Activated gamma-delta T cell (primary cell): ENCODE measurements at places on chromosomes 4 and X.

DNA sequence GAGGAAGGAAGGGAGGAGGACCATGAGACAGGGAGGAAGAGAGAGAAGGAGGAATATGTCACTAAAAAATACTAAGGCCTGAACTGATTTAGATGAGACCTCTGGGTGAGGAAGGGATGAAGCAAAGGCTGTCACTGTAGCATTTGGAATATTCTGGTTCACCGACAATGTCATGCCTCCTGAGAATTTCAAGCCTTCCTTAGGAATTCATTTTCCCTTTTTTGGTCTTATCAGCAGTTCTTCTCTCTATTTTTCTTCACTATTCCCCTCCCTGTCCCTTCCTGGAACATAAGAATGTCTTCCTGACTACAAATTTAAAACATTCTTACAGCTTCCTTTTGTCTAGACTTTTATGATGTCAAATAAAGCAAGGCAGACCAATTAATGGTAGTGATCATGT is 527.8 kb downstream of the INPP4B start:
- no peak for DNase-seq

DNA sequence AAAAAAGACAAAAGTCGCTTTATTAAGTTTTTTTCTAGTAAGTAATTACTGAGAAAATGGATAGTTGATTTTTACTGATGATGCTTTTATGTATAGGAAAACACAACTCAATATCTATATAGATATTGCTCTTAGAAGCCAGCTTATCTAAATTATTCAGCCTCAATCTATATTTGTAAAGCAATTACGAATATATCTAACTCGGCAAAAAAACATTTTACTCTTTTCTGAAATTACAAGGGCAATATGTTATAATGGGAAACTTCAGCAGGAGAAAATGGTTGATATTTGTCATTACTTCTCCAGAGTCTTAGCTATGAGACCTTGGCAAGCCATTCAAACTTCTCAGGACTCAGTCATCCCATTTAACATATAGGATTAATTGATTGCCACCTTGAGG is 228.5 kb downstream of the SLC7A11 start:
- no peak for DNase-seq

GRCh38 chr4:1792832-1793495 is at the start of gene FGFR3:
TSS of gene FGFR3 (plus strand) at chr4:1793293. CDS start at chr4:1793935, 642 bp downstream.
- no peak for DNase-seq

DNA sequence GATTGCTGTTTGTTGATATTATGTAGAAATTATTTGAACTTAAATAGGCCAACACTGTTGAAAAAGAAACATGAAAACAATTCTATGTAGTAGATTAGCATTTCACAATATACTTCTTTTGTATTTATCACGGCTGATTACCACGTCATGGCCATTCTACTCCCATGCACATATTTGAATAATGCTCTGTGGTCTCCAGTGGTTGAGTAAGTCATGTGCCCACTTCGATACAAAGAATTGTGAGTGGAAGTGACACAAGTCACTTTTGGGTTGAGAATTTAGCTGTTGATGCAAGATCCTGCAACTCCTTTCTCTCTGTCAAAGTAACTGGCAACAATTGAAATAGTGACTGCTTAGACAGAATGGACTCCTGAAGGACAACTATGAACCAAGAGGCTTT is 6.7 kb upstream of the FSTL5 start:
- no peak for DNase-seq

DNA sequence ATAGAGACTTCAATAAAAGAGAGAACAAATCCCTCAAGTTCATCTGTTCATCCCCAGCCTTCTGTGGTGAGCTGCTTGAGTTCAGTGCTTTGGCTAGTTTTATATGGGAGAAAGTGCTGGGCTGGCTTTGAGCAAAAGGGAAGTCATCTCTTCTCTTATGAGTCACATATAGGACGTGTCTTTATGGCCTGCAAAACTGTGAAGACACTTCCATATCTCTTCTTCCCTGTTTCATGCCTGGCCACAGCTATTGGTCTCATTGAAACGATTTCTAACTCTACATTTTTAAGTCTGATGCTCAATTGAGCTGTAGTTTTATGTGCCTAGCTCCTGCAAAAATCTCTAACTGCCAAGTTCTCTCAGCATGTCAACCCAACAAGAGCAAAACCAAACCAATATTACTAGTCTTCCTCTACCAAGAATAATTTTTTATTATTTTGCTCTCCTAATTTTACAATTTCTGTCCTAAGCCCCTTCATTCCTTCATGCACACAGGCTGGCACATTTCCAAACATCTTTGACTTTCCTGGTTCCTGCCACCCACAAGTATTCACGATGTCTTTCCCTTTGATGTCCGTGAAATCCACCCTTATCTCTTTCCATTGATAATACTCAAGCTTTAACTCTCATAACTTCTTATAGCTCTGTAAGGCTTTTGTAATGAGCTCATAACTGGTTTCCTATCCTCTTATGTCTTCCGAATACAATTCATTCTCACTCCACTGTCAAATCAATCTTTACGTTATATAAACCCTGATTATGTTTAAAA is 165.3 kb downstream of the BTC start:
- no peak for DNase-seq

DNA sequence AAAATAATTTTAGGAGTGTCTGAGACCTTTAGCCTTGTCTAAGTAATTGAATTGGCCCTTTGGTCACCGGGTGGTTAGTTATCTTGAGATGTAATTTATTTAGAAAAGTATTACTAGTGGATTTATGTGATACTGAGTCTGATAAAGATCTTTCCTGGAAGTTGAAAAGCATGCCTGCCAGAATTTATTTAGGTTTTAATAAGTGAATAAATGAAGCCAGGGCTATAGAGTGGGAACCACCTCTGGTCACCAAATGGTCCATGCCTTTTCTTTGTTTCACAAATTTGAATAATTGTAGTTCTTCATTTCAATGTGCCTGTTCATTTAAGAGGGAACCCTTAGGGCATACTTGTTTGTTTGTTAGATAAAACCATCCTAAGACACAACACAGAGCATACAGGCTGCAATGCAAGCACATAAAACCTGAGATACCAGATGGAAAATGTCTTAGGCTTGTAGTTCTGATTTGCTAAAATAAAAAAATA is 627.8 kb downstream of the ADGRL3 start:
- DNase-seq = no peak

DNA sequence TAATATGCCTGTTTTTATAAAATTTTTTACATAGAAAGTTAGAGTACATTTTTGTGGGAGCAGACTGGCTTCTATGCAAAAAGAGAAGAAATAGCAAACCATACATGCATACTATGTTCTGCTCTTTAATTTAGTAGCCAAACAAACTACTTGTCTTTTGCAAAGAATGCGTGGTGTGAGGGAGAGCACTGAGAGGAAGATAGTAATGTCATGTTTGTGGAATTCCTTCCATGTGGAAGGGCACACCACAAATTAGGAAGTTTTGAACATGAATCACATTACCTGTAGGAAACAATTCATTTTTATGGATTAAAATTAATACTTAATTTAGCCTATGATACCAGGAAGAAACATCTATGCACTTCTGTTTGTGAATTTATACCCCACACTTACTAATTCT is 1529.1 kb upstream of the ADGRL3 start:
- no peak for DNase-seq

DNA sequence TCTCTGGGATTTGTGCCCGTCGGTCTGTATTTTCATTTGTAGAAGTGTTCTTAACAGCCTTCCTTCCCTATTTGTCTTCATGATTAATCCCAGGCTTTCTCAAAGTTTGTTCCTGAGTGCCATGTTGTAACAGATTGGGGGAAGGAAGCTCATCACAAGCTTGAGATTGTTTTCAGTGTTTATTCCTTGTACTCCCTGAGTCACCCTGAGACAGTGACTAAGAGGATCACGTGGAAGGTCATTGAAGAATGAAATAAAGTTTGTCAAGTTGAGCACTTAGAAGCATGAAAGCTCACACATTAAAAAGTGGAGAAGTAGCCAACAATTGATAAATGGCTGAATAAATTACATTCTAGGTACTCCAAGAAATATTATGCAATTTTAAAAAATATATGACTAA is 153.5 kb upstream of the FAM241A start:
- DNase-seq = no peak

GRCh38 chr4:7326693-7327340 is 107.9 kb downstream of the PSAPL1 start:
- no peak for DNase-seq

- no peak for DNase-seq
Observed at GRCh38 chrX:107542500-107542899, 85.8 kb upstream of the PRPS1 start.

- DNase-seq = no peak
Observed at GRCh38 chr4:53889326-53890055, 174.9 kb downstream of the CHIC2 start.

DNA sequence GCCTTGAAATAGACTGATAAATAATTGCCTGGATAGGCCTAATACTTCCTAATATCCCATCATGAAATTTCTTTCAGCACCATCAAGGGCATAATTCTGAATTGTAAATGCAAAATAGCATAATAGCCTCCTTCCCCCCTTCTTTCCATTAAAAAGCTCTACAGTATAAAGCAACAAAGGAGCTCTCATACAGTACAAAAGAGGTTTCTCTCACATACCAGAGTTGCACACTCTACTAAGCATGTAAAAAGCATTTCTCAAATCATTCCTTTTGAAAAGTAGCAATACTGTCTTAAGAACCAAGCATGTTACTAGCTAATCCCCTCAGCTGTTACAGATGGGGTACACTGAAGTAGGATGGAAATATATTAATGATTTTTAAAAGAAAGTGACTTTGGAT is 509.0 kb downstream of the KLHL13 start:
- DNase-seq = no peak

DNA sequence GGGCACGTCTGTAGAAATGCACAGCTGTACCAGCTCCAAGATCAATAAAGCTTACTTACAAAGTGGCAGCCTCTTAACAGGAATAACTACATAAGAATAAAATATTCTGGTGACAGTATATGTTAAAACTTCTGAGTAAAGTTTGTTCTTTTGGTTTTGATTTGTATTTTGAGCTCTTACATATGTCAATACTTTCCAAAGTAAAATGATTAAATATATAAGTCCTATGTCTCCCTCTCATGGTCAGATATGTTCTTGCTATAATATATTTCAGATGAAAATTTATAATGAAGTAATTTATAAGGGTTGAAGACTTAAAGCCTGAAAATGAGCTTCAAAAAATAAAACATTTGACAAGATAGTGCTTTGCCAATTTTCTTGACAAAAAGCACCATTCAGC is 254.4 kb downstream of the NPFFR2 start:
- no peak for DNase-seq

DNA sequence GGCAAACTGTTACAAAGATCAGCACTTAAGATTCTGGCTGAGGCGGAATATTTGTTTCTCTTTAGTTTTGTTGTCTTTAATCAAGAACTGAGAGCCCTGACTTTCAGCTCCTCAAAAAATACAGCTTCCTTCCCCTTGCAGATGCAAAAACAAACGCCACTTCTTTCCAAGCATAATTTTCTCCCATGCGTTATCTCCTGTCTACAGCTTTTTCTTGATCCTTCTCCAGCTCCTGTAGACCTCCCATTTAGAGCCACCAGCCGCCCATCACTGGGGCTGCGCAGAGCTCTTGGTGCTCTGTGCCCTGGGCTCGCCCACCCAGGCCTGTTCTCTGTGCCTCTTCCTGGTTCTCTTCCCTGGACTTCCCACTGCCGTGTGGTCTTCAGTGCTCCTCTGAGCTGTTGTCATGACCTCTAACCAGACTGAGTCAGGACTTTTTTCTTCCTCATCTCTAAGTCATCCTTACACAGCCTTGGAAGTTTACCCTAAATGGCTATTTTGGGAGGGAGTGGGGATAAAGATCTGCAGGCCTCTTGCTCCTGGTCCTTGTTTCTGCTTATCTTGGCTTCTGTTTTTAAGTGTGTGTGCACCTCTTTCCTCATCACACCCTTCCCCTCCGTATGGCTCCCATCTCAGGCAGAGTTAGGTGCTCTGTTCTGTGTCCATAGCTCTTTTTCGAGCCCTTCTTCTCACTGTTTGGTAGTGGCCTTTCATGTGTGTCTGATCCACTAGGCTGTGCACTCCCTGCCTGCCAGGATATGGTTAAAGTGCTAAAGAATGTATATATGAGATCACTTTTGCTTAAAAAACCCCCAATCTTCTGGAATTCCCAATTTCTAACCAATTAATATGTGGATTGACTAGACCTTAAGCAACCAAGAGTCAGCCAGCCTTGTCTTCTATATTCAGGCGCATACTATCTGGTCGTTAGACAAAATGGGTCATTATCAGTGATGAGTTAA is 122.5 kb downstream of the PTTG2 start:
- no peak for DNase-seq

- no peak for DNase-seq
Observed at GRCh38 chrX:63963095-63963784, 178.2 kb upstream of the ARHGEF9 start.

DNA sequence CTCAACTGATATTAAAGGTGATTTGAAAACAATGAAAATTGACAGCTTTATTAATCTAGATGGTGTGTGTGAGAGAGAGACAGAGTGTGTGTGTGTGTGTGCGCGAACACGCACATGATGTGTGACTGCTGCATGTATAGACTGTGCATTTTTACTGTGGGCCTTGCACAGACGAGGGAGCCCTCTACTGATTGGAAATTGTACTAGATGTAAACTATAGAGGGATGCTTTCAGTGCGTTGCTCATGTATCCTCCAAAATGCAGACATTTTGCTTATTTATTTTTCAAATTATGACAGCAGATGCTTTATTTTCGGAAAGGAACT is 168.4 kb upstream of the GK2 start:
- DNase-seq = no peak

- DNase-seq = no peak
Observed at GRCh38 chr4:23058165-23058776, 365.5 kb downstream of the GBA3 start.

DNA sequence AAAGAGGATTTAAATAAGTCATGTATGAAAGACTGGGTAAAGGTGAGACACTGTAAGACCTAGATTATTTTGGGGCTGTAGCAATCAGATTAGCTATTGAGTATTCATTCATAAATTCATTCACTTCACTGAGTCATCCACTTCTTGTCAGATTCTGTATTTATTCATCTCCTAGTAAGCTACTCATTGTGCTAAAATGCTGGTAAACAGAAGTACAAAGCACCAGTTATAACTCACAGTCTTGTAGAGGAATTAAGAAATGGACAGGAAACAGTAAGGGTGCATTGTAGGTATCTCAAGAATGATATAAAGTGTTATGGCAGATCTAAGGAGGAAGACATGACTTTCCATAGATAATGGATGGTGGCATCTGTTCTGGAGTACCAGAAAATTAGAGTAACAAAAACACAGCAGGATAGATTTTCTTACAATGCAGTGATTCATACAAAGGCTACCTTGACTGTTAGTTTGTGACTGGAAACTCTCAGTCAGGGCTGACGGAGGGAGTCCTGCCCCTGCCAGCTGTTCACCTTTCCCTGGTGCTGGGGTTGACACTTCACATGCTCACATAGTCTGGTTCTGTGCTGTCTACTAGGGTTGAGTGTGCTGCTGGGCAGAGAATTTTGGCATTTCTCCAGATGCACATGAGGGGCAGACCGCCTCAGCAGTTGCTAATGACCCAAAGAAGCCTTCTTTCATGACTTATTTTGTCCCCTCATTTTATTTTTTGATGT is 26.5 kb upstream of the HAND2 start:
- DNase-seq = no peak

GRCh38 chr4:128974136-128974581 is 119.2 kb downstream of the SCLT1 start:
- no peak for DNase-seq
